ENCODE measurements at places on chromosomes 3 and 15. TPM values are rescaled to one million over a fixed set of nuclear protein-coding genes. Genes with fewer than 3 reads are reported as not detected.
A peak's percentile ranks its signal among the peaks of the same experiment; 100 is the strongest.

- no peak for DNase-seq
These were observed 237.8 kb downstream of the UACA start for GRCh38 chr15:70525551-70525950.

Gene CLDN18
- total RNA-seq, result not detected

DNA sequence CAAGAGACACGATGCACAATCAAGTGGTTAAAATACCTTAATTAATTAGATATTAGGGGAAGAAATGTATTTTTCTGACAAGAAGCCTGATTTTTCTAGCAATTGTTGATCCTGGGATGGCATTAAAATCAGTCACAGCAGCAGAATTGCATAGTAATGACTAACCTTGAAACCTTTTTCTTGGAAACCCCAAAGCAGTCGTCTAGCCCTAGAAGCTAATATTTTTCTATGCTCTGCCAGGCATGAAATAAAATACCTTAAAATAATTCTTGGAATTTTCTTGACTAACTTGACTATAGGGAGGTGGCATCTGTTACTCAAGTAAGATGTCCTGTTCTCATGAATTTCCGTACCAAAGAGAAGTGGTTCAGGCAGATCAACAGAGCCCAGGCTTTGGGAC lies 204.1 kb downstream of the THRB start:
- no peak for DNase-seq

DNA sequence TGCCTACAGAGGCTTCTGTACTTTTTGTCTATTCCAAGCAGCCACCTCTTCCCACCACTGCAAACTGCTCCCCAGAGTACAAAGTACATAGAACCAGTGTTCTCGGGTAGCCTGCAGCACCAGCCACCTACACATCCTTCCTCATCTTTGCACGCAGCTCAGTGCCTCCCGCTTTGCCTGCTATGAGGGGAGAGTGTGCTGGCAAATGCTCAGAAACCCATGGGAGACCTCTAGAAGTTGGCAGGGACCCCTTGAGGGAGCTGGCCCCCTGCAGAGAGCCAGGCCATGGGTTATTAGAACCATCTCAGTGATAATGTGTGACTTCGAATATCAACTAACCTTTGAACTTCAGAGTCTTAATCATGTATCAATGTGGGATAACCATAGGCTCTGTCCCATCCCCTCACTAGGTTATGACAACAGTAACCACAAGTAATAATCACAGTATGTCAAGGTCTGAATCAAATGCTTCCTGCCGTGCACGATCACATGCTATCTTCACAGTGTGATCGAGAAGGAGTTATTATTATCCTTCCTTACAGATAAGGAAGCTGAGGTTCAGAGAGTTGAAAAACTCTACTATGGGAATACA lies 22.8 kb upstream of the SMAD3 start:
- DNase-seq, result no peak

Gene SPTBN5
- total RNA-seq, result 2.0 TPM

DNA sequence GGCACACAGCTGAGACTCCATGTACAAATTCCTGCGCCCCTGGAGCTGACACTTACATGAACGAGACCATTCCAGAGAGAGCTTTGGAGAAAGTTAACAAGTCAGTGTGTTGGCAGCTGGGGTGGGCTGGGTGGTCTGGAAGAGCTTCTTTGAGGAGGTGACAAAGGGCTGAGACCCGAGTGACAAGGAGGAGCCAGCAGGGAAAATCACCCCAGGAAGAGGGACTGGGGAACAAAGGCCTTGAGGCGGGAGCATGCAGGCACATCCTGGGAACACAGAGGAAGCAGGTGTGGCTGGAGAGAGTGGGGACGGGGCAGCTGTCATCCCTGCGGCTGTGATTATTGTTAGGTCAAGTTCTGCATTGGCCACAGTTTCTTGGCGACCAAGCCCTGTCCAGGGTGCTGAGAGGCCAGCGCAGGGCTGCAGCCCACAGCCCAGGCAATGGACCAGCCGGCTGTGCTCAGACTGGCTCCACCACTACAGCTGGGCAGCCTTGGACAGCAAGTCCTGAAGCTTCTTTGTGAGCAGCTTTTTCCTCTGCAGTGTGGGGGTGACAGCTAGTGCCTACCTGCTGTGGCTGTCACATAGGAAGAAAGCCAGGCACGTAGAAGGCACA lies 34.2 kb upstream of the PRR23E start:
- no peak for DNase-seq

Gene MAP6D1
- total RNA-seq, result 1.8 TPM

DNA sequence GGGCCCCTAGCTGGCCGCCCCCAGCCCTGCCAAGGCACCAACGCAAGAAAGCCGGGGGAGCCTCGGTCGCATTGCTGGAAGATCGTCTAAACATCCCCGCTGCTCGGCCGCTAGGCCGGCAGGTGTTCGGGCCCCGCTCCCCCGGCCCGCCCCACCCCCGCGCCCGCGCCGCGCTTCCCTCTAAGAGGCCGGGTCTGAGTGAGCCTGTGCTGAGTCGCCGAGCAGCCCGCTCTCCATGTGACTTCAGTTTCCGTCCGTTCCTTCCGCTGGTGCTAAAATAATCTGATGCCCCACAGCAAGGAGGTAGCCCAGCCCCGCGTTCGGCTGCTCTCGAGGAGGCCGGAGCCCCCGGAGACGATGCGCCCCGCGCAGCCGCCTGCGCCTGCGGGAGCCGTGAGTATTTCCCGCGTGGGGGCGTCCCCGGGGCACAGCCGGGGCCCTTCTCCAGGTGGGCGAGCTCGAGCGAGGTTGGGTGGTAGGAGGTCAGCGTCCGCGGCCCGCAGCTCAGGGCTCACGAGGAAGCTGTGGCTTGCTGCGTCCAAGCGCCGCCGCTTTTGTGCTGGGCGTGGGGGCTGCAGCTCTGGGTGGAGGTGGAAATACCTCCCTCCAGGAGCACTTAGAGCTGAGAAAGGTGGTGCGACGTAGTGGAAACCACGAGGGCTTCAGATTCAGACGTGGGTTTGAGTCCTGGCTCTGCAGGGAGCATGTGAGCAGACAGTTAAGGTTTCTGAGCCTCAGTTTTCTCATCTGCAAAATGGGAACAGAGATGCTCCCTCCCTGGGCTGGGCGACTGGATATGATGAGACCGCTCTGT lies at the start of gene NRROS:
TSS of gene NRROS (plus strand) at position 212 of the 814 bp plus-strand sequence. CDS start 14,846 bp downstream, outside the sequence.
- peak; percentile 37 for DNase-seq

Gene ATP13A5
- total RNA-seq, result not detected
